ENCODE measurements at places on chromosomes 6 and 20. TPM values are rescaled to one million over a fixed set of nuclear protein-coding genes. Genes with fewer than 3 reads are reported as not detected.

EPB41L2 gene
- polyA plus RNA-seq, result 164 TPM

- no peak for DNase-seq
These were observed 14.7 kb downstream of the SLC16A10 start for GRCh38 chr6:111101987-111102386.

DNA sequence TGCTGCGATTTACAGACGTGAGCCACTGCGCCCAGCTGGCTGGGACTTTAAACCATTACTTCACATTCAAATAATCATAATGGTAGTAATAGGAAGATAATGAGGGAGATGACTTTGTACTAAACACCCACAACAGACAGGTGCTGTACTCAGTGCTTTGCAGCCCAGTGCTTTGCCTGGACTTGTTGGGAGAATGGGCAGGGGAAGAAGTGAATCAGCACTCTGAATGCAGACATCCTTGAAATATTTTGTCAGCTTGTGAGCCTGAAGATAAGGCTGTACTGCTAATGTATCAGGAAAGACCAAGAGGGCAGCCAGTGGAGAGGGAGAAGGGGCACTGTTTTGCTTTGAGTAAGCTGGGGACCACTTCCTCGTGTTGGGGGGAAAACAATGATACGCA, 17.4 kb downstream of the NKX2-2 start:
- DNase-seq, result no peak

- no peak for DNase-seq
These were observed 329.6 kb upstream of the RSPO3 start for GRCh38 chr6:126788861-126789365.

GRCh38 chr6:129490521-129491255, 219.3 kb downstream of the ARHGAP18 start:
- no peak for DNase-seq

DNA sequence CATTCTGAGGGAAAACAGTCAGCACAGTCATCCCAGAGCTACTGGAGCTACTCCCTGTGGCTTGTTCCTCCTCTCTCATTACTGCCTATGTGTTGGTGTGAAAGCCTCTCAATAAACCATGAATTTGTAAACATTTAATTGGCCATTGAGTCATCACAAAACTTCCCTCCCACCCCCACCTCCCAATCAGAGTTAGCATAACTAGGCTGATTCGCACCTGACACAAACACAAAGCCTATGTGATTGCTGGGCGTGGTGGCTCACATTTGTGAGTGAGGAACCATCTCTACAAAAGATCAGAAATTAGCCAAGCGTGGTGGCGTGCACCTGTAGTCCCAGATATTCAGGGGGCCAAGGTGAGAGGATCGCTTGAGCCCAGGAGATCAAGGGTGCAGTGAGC, 17.1 kb upstream of the SNTA1 start:
- DNase-seq, result no peak

- DNase-seq, result no peak
These were observed 148.5 kb upstream of the PRSS16 start for GRCh38 chr6:27098956-27099355.

DNA sequence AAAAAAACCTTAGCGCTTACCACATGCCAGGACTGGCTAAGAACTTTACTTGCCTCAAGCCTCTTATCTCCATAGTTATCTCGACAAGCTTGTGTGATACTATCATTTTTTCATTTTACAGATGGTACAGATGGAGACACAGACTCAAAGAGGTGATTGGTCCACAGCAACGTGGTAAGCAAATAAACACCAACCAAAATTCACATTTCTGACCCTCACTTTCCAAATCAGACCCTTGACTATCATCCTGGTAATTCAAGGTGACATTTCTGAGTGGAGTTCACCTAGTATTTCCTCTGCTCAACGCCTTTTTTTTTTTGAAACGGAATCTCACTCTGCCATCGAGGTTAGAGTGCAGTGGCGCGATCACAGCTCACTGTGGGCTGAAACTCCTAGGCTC, 25.9 kb upstream of the ILRUN start:
- no peak for DNase-seq

GRCh38 chr6:152206072-152206818, 398.8 kb downstream of the ESR1 start:
- DNase-seq, result no peak

GRCh38 chr6:99344289-99344688, 5.2 kb downstream of the FAXC start:
- DNase-seq, result no peak
